Glomerular endothelial cell (primary cell): ENCODE measurements at places on chromosomes 2 and 18. TPM values are rescaled to one million over a fixed set of nuclear protein-coding genes. Genes with fewer than 3 reads are reported as not detected.

DNA sequence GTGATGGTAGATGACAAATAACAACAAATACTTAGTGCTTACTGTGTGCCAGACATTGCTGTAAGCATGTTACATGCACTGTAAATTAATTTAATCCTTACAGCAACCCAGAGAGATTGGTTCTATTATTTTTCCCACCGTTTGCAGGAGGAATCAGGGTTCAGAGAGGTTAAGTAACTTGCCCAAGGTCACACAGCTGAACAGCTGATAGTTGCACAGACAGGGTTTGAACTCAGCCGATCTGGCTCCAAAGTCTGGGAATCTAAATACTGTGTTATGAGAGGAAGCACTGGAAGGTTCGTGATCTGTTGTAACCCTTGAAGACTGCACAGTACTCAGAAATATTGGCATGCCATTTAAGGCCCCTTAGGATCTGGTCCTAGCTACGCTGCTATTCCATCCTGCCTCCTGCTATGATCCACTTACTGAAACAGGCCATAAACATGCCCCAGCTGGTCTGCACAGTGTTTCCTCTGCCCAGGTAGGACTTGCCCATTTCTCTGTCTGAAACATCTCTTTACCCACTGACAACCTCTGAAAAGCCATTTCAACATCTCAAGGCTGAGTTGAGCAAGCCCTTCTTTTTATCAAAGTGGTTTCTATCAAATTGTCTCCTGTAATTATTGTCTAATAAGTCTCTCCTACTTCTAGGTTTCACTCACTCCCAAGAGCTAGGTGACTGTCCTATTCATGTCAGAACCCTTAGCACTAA is 40.4 kb upstream of the MRPL33 start:
- no peak for DNase-seq

DNA sequence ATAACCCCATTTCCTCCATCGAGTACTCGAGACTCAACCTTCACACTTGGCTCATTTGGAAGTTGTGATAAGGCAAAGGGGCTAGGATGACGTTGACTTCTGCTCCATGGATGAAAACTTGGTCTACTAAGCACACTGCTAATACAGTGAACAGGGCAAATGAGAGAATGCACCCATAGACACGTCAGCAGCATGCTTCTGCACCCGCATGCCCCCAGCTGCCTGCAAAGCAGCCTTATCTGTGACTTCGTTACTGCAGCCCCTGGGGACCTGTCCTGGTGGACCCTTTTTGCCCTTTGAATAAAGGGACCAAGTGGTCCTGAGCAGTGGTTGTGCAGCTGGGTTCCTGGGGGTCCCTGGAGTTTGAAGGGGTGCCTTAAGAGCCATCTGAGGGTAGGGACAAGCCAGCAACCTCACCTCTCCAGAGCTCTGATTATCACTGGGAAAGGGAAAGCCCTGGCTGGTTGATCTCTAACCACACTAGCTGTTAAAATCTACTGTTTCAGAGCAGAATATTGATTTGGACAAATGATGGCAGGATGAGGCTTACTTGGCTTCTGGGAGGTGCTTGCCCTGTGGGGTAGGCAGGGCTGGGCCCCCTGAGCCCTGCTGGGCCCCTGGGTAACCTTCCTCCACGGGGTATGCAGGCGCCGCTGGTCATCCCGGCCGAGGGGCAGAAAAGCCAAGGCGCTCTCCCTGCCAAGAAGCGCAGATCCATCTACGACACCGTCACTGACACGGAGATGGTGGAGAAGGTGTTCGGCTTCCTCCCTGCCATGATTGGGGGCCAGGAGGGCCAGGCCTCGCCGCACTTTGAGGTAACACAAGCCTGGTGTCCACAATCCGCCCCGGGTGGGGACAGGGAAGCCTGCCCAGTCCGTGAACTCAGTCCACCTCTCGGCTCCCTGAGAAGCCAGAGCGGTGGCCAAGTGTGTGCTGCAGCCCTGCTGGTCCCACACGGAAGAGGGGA is 37.6 kb upstream of the GPR17 start:
- DNase-seq, result no peak

GRCh38 chr2:120818441-120818920 is 82.8 kb downstream of the GLI2 start:
- no peak for DNase-seq

DNA sequence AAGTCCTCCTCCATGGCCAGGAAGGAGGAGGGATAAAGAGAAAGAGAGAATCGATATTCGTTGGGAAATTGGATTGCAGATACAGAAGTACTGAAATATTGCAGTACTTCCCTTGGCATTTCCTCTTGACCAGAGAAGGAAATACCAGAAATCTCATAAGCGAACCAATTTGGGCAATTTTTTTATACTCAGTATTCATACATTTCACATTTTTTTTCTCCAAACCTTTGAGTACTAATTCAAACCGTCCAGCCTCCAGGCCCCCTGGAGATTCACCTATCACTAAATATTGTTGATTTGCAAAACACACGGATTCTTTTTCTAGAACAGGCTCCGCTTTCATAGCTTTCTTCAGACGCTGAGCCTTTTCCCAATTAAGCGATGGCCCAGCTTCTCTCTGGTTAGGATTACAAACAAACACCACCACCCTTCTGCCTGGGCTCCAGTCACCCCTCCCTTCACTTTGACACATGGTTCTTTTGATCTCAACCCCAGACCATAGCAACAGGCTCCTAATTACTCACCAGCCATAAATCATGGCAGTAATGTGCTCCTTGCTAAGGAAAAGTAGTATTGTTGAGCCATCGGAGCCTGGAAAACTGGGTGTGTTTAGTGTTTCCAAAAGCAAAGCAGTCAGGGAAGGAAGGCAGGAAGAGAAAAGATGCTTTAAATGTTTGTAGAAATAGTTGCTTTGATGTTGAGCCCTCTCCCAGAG is 138.4 kb upstream of the CCDC68 start:
- no peak for DNase-seq

DNA sequence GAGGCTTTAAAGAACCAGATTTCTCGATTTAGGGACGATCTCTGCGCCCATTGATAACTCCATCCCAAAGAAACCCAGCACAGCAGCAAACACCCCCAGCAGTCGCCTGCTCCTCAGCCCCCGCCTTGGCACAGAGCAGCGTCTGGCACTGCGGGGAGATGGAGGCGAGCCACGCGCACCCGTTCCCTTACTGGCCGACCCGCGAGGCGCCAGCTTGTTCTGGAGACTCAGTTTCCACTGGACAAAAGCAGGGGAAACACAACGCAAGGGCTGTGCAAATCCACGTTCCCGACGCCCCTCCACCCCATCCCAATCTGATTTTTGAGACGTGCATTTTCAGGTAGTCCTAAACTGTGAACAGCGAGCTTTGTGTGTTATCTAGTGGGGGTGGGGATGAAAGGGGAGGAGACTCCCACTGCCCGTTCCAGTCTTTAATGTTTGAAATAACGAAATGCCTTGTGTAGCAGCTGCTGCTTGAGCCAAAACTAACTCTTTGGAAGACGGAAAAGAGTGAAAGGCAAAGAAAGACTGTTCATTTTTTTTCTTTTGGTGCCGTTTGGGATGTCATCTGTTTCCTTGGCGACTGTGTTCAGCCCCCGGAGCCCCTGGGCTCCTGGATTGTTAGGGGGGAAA is 143.2 kb downstream of the MEIS1 start:
- no peak for DNase-seq

The SERPINB13 gene
- total RNA-seq, result not detected in 2 replicates
